ENCODE measurements at places on chromosomes 3 and 15.
A peak's percentile ranks its signal among the peaks of the same experiment; 100 is the strongest.

- no peak for DNase-seq
These were observed 42.7 kb downstream of the HHLA2 start for GRCh38 chr3:108338901-108339545.

DNA sequence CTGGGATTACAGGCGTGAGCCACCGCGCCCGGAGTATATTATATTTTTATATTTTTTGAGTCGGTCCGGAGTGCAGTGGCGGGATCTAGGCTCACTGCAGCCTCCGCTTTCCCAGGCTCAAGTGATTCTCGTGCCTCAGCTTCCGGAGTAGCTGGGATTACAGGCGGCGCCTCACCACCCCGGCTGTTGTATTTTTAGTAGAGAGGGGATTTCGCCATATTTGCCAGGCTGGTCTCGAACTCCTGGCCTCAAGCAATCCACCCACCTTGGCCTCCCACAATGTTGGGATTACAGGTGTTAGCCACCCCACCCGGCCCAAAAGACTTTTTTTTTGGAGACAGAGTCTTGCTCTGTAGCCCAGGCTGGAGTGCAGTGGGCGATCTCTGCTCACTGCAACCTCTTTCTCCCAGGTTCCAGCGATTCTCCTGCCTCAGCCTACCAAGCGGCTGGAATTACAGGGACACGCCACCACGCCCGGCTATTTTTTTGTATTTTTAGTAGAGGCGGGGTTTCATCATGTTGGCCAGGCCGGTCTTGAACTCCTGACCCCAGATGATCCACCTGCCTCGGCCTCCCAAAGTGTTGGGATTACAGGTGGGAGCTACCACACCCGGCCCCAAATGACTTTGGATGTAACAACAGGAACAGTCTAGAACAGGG, 1.0 kb downstream of the ZNF589 start:
- no peak for DNase-seq

DNA sequence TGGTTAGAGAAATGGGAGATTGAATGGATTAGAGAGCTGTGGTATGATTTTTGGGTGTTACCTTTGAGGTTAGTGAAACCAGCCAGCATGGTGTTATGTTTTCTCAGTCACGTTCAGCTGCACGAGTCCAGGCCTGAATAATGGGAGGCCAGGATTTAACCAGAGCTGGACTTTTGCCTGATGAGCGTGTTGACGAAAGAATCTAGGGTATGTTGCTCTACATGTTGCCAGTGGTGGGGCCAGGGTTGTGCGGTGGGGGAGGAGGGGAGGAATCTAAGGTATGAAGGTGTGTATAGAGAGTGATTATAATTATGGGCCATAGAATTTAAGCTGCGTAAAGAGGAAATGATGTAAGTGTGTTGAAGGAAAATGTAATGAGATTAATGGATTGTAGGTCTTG, 22.8 kb downstream of the MINDY2 start:
- DNase-seq, result peak; percentile 97

GRCh38 chr3:94413336-94414108, 350.7 kb downstream of the NSUN3 start:
- DNase-seq, result no peak

DNA sequence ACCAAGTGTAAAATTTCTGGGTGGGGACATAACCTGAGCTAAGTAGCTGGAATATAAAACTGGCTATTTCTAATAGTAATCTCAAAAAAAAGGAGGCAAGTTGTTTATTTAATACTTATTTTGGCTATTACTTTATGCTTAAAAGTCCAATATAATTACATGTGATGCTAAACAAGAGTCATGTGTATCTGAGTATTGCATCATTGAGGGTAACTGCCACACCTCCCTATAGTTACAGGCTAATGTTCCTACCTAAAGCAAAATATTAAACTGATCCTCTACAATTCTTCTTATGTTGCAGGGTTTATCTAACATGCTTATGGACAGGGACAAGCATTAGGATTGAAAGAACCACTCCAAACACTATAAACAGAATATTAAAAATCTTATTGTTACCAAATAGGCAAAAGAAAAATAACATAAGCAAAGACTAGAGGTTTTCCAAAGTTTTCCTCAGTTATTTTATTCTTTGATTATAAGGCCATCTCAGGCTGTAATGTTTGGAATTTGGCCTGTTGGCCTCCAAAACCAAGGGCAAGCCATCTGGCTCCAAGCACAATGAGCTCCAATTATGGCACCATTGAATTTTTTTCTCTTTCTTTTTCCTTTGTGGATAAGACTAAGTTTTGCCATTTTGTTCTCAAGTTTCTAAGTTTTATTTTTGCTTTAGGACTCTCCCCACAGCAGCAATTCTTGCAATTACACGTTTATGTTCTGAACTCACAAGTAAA, 75.8 kb upstream of the ABI3BP start:
- no peak for DNase-seq

DNA sequence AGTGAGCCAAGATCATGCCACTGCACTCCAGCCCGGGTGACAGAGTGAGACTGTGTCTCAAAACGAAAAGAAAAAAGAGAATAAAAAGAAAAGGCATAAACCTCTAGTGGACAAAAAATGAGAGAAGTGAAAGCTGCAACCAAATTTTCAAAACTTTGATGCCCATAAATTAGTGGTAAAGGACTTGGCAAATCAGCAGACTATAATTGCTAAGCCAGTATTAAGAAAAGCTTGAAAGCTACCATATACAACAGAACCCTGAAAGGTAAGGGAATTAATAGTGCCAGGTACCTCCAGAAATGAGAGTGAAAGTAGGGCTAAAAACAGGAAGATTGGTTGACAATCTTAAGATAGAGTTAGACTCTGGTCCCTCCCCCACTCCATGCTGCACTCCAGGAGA, 32.9 kb upstream of the SLC22A13 start:
- DNase-seq, result no peak

GRCh38 chr3:50473768-50474167, 29.7 kb downstream of the CACNA2D2 start:
- DNase-seq, result no peak

DNA sequence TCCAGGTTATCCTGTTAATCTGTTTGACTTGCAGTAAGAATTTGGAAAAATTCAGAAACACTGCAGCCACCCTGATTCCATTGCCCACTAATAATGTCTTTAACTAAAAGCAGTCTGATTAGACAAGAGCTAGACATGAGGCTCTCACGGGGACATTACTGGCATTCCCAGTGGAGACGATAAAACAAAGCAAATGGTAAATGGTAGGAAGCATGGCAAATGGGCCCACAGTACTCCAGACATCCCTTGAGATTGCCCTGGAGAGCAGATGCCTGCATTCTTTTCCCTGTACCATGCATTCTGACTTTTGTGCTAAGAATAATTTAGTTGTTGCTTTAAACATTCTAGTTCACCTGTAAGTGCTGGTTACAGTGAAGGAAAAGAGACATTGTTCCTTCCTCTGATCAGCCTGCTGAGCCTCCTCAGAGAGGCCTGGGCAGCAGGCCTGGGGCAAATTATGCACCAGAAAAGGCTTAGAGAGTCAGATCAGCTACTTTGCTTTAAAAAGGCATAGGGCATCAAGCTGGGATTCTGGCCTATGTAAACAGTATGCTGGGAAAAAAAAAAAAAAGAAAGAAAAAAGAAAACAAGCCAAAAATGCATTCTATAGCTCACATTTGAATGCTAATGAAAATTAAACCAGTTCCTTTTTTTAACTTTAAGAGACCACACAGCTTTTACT, 204.6 kb downstream of the GABRG3 start:
- DNase-seq, result no peak

DNA sequence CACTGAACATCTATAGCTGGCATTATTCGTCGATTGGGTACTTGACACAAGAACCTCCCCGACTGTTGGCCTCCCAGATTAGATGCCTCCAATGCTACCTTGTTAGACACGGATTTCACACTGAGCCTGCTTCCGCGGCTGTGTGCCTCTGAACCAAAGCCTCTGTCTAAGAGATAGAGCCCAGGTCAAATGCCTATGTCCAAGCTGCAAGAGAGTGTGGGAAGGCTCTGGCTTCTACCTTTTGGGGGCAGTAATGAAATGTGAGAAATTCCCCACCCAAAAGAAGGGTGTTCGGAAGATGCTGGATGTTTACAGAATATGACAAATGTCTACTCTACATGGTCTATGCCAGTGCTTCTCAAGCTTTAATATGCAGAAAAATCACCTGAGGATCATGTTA, 2.0 kb upstream of the RPUSD2 start:
- no peak for DNase-seq

GRCh38 chr15:57411945-57412768, 35.9 kb downstream of the CGNL1 start:
- DNase-seq, result no peak

DNA sequence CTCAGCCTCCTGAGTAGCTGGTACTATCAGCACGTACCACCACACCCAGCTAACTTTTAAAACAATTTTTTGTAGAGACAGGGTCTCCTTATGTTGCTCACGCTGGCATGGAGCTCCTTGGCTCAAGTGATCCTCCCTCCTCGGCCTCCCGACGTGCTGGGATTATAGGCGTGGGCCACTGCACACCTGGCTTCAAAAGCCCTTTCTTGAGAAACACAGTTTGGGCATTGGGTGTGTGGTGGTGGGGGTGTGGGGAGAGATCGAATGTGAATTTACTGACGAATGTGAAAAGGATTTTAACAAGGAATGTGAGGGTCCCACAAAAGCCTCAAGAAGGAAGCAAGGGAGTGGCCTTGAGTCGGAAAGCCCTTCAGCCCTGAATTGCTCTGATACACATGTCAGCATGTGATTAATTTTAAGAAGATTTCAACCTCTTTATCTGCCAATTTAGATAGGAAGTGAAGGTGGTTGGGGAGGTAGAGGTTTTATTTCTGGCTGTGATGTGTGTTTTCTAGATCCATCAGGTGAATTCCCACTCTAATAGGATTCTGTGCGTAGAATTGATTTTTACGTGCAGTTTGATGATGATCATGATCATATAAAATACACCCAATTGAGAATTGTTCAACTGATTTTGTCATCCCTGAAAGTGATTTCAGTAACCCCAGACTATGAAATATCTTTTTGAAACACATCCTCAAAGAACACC, 1.1 kb downstream of the CCR4 start:
- DNase-seq, result no peak

DNA sequence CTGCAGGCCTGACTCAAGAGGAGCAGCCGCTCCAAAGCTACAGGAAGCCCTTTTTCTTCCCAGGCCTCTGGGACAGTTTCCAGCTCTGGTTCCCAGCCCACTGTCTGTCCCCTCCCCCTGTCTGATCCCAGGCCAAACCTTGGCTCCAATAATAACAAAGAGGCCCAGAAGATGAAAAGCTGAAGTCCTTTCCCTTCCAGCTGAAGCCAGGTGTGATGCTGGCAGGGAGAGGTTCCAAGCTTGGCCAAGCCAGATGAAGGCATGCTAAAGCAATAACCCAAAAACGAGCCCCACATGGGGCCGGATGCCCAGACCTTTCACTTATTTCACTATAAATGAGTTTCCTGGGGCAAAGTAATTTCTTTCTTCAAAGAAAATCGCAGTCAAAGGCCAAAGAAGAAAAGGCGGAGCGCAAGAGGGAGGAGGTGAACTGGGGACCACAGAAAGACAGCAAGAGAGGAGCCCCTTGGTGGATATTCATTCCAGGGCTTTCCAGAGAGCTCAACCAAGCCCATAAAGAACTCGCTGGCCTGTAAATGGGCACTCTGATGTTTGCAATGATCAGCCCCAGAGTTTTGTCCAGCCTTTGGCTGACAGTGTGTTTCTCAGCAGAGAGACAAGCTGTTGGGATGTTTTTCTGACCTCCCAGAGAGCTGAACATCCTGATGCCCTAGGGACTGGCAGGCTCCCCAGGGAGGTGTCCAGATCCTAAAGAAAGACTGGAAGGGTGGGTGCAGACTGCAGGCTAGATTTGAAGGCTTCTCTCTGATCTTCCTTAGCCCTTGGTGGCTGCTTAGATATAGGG, 157.6 kb downstream of the UACA start:
- no peak for DNase-seq

GRCh38 chr15:45199136-45199810, 11.5 kb upstream of the SHF start:
- DNase-seq, result no peak

- no peak for DNase-seq
These were observed 46.5 kb downstream of the LPP start for GRCh38 chr3:188200481-188200880.

GRCh38 chr15:68464448-68465090, 32.6 kb upstream of the ITGA11 start:
- DNase-seq, result no peak

- DNase-seq, result no peak
These were observed 176.2 kb downstream of the EFHB start for GRCh38 chr3:19757773-19758172.

- DNase-seq, result no peak
These were observed 135.8 kb downstream of the RPL22L1 start for GRCh38 chr3:170734043-170734734.

GRCh38 chr3:136547293-136547692, 204.9 kb downstream of the STAG1 start:
- DNase-seq, result no peak

DNA sequence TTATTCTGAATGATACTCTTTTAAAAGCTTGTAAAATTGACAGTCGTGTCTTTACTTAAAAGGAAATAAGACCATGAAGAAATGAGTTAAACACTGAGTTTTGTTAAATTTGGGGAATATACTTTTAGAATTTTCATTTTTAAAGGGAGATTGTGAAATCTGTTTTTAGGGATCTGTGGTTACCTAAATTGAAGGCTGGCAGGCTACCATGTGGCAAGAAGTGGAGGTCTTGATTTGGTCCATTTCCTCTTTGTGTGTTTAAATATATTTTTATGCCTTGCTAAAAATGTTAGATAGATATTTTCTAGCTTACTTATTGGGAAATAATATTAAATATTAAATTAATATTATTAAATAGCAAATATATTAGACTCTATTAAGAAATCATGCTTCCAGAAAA, 36.6 kb upstream of the SLC22A13 start:
- DNase-seq, result no peak

GRCh38 chr3:62433396-62433795, 60.0 kb upstream of the FEZF2 start:
- no peak for DNase-seq

DNA sequence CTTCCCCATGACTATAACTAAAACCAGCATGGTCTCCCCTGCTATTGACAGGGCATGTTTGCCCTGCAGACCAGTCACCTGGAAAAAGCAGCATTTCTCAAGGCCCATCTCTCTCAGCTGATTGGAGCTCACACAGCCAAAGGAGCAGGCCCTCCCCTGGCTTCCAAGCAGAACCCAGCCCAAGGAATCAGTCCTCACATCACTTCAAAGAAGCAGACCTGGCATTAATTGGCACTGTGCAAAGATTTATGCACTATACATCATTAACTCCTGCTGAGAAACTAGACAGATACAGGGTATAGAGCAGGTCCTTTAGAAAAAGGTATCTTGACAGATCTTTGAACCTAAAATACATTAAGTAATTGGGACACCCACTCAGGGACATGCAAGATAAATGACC, 323.8 kb upstream of the PPP2R3A start:
- no peak for DNase-seq

DNA sequence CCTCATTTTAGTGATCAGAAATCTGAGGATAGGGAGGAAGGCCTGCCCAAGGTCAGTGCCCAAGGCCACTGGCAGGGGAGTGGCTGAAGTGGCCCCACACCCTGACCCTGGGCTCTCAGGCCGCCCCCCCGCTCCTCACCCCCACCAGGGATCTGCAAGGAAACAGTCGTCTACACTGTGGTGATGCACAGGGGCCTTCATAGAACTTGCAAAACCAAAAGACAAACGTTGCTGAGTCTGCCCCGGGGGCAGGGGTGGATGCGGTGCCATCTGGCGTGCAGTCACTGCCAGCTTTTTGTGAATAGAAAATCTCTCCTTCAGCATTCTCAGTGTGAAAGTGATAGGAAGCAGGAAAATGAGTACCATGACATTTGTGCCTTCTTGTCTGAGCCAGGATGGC, 41.3 kb downstream of the WHAMM start:
- no peak for DNase-seq
